ENCODE measurements at places on chromosomes 16 and 17.

GRCh38 chr17:2192367-2193057, 111.1 kb downstream of the SMG6 start:
- no peak for DNase-seq

DNA sequence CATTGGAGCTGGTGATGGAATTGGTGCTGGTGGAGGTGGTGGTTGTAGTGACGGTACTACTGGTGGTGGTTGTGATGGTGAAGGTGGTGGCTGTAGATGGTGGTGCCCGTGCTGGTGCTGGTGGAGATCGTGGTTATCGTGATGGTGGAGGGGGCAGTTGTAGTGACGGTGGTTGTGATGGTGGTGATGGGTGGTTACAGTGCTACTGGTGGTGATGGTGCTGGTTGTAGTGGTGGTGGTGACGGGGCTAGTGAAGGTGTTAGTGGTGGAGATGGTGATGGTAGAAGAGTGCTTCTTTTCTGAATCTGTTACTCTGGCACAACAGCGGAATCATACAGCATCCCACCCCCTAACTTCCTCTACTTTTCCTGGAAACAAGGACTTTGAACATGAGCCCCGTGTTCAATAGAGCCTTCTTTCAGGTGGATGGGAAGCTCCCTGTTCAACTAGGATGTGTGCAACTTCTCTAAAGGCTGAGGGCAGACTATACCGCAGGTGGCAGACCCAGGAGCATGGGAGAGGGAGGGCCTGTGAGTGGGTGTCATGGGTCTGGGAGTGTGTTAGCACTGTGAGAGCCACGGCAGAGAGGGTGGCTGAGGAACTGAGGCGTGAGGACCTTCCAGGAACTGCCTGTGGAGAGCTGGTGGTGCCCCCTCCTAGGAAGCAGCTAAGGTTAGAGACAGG, 8.2 kb downstream of the TBX21 start:
- no peak for DNase-seq

DNA sequence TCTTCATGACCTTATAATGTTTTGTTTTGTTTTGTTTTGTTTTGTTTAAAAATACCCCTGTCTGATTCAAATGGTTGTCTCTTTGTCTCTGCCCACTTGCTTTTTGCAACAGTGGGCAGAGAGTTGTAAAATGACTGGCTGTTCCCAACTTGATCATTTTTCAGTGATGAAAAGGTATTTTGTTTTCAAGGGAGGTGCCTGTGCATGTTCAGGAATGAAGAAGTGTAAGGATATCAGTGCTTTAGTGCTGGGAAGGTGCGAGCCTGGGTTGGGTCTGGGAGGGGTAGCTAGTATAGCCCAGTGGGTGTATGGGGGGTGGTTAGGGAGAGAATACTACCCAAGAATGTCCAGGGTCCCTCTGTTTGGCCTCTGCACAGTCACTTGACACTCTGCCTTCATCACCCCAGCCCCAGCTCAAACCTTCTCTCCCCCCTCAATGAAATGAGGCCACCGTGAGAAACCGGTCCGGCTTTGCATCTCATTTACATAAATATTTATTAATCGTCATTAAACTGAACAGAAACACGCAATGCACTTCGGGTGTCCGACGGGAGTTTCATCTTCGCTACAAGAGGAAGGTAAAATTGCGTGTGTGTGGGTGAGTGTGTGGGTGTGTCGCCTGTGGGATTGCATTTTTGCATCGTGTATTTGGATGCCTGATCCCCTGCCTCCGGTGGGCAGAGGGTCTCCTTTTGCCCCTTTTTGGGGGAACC, 4.3 kb downstream of the NEUROD2 start:
- no peak for DNase-seq

DNA sequence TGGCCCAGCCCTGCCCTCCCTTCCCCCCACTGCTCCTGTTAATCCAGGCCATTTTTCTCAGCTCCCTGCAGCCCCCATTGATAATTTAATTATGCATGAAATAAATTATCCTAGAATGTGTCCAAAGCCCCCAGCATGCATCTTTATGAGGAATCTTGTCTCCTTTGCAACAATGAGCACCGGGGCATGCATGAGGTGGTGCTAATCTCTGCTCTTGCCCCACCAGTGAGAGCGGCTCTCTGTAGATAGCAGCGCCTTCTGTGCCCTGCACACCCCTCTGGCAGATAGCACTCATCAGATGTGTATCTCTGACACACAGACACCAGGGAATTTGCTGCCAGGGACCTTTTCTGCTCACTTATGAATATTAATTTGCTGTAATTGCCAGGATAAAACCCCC, 140.2 kb upstream of the CDC42EP4 start:
- DNase-seq = no peak

GRCh38 chr17:79952901-79953300, 82.8 kb downstream of the TBC1D16 start:
- no peak for DNase-seq

GRCh38 chr16:65624666-65625065, 502.8 kb upstream of the CDH11 start:
- no peak for DNase-seq

DNA sequence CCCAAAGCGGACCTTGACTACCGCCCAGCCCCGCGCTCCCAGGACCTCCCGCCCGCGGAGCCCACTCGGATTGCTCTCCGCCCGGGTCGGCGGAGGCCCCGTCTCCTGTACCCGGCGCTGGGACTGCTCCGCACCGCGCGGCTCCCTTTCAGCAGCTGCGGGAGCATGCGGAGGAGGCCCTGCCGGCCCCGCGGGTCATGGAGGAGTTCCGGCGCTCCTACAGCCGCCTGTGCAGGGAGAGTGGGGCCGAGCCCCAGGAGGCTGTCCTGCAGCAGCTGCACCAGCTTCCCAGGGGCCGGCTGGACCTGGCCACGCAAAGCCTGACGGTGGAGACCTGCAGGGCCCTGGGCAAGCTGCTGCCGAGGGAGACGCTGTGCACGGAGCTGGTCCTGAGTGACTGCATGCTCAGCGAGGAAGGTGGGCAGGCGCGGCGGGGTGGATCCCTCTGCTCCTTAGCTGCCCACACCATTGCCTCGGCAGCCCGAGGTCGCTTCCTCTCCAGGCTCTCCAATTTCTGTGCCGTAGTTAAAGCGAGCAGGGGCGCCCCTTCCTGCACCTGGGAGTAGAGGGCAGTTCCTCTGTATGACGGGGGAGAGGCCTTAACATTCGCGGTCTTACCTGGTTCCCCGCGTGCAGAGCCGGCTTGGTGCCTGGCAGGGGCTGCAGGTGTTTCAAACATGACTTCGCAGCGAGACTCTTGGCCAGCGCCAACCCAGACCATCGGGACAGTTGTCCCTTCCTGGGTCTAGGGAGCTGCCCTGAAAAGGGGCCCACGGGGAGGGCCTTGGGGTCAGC, 539 bp downstream of the LRRC45 start:
- DNase-seq = no peak

DNA sequence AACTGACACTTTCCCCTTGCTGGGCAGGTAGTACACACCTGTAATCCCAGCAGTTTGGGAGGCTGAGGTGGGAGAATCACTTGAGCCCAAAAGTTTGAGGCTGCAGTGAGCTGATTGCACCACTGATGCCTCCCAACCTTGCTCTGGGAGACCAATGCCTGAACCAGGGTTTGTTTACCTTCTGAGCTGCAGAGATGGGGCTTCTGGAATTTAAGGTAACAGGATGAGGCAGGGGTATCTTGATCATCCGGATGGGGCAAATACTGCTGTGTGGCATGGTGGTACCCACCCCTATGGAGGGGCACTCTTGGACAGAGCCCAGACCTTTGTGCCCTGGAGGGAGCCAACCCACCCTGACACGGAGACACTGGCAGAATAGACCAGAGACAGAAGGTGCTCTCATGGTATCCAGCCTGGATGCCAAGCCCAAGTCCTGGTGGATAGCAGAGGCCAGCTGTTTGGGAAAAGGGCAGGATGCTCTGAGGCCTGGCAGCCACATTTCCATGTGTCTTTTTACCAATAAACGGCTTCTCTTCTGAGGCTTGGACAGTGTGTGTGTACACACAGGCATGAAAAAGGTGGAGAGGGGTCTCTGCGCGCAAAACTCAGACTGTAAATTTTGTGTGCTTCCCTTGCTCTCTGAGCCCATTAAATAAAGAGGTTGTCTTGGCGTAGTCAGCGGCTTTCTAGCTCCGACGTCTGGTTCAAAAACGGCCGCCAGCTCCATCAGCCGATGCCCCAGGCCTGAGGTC, 4.4 kb downstream of the ZNF48 start:
- DNase-seq = no peak

DNA sequence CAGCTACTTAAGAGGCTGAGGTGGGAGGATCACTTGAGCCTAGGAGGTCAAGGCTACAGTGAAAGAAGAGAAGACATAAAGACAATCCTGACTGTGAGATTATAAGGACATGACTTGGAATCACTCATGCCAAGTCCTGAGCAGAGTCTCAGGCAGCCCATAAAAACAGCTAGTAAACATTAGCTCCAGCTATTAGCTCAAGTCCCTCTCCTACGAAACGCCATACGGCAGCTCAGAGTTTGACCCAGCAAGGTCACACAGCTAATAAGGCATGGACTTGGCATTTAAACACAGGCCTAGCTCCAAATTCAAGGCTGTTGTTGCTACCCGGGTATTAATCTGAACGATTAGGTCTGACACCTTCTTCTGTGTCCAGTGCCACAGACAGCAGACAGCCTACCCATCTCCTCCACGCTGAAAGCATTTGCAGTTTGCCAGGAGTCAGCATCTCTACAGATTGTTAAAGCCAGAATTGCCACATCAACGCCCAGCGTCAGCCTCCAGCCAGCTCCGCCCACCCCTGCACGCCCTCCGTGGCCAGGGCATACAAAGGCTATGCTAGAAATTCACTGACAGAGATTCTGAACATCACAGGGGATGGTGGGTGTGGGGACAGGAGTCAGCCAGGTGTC, 9.9 kb upstream of the TMEM114 start:
- no peak for DNase-seq

DNA sequence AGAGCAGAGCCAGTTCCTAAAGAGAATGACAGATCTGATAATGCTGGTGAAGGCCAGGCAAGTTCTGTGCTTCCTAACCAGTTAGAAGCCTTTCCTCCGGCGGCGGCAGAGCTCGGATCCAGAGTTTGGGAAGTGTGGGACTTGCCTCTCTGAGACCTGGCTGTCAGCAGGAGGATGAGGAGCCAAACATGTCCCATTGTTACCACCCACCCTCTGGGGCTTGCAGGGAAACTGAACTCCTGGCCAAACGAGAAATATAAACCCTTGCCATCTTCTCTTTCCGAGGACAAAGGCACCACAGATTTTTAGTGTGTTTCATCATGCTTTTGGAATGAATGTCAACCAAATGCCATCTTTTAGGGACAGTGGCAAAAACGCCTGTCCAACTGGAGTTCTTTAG, 80.2 kb upstream of the SMURF2 start:
- DNase-seq = no peak

- DNase-seq = no peak
Observed at GRCh38 chr16:56355221-56355620, 70.1 kb downstream of the AMFR start.

DNA sequence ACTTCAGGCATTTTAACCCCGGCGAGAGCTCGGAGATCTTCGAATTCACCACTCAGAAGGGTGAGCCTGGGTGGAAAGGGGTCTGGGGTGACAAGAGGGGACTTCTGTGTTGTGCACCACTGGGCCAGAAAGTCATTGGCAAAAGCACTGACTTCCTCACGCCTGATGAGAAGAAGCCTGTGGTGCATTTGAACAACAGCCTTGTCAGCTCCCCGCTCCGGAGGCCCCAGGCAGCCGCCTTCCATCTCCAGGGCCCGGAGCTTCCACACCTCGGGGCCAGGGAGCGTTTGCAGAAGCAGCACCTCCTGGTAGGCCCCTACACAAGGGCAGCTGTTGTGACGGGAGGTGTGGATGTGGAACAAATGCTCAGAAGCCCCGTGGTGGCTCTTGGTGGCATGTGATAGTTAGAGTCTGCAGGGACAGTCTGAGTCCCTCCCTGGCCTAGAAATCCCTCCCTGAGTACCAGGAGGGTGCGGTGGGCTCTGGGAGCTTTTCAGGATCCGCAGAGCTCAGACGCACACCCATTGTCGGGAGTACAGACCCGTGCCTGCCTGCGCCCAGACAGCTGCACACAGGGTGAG, 9.7 kb downstream of the CACNG1 start:
- no peak for DNase-seq
